ENCODE measurements at places on chromosomes 3 and 15.

DNA sequence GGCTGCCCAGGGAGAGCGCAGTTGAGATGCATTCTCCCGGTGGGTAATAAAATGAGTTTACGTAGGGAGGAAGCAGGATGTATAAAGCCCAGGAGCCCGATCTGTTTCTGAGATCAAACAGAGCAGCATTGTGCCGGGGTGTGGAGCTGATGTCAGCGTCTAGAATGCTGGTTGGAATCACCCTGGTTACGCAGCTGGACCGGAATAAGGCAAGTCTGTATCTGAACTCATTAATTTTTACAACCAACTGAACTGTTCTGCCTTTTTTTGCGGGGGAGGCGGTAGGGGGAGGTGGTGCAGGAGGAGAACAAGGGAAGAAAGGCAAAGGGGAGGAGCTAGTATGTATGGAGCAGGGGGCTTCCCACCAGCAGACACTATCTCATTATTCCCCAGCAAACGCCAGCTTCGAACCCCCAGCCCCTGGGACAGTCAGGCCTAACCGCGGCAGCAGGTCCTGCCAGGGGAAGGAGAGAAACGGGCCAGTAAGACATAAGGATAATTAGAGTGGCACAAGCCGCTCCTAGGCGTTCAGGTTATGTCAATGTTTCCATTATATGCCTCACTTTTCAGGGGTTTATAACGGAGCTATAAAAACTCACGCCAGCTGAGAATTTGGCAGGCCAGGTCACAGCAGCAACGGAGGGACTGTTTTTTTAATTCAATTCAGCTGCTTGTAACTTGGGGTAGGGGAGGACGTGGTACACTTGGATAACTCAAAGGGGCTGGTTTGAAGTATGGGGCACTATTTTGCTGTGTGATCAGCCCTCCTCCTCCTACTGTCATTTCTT lies 175.3 kb upstream of the HES1 start:
- no peak for DNase-seq

DNA sequence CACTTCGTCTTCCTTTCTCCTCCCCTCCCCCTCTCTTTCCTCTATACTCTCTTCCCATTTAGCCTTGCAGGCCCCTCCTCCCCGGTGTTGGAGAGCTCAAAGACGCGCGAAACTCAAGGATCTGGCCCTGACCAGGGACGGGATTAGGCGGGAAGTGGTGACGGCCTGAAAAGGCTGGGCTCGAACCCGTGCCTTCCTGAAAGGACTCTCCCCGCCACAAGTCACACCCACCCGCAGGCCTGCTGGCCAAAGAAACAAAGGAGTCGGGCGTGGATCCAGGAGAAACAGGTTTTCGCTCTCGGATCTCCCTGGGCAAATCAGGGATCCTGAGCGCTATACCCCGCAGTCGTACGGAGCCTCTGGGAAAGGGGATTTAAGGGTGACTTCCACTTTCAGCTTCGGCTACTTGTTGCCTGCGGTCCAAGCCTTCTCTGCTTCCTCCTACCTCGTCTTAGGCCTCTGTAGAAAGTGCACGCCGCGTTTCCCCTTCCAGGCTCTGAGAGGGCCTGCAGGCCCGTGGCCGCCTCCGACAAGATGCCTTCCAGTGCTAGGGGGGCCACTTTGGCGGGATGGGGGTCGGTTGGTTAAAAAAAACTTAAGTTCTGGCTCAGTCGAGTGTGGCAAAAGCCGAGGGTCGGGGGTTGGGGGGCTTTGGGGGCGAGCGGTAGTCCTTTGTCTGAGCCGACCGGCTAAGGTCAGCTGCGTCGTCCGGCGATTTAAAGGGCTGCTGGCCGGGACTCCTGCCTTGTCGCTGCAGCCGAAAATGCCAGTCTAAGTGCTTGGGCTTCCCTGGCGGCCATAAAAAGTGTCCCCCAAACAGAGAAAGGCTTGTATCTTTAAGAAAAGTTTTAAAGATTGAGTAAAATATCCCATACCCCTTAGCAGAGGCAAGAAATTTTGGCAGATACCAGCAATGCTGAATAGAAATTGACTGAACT lies 8.2 kb downstream of the ZIC4 start:
- DNase-seq: no peak

DNA sequence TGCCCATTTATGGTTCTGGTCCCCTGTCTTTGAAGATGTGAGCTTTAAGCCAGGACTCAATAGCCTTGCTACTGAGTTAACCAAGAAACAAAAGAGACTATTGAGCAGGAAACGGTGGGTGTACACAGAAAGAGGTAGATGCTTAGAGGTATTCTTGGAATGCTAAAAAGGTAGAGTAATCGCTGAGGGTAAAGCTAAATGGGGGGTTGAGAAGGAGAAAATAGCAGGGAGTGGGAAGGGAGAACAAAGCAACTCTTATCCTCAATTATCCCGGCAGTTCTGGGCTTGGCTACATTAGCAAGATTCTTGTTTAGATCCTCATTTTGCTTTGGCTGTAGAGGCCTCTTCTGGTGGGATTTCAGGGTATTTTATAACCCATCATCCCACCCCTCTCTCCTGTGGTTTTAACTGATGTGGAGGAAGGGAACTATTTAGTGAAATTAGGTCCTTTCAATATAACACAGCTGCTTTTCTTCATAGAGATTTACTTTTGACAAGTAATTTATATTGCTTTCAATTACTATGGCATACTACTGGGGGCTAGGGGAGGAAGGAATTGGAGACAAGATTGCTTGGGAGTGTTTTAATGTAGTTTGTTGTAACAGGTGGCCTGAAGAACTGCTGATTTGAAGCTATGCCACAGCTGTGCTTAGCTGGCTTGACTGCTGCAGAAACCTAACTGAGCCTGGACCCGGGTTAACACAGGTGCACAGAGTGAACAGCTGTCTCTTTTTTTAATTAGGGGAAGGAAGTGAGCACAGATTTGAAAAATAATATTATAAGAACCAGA lies 234.3 kb upstream of the CCDC54 start:
- no peak for DNase-seq

DNA sequence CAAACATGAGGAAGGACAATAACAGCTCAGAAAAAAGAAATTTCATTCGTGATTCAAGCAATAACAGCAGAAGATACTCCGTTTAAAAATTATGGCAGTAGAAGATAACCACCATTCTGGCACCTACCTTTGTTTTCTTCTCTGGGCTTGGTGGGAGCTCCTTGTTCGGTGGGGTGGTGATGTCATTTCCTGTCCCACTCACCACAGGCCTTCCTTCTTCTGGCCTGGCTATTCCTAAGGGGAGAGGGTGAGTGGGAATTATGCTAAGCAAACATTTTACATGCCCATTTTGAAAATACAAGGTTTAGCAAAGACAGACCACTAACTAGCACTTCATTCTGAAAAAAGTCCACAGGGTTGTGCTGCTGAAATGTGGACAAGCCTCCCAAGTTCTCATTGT lies 74.4 kb downstream of the DHX30 start:
- DNase-seq: no peak

DNA sequence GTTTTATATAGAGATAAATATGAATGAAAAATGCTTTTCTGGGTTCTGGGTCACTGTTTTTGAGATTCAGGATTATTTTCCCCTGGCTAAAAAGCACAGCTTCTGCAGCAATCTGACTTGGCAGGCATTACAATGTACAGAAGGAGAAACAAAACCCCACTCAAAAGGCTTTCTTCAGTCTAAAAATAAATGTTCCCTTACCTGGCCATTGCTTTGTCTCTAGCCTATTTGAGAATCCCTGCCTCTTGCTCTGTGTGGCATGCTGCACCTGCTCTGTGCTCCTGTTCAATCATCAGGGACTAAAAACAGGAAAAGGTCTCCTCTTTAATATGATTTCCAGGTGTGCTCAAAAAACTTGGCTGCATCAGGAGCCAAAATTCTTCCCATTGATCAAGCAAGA lies 187.4 kb upstream of the STAC start:
- no peak for DNase-seq

- no peak for DNase-seq
Observed at GRCh38 chr3:23019596-23020300, 183.4 kb upstream of the UBE2E2 start.

DNA sequence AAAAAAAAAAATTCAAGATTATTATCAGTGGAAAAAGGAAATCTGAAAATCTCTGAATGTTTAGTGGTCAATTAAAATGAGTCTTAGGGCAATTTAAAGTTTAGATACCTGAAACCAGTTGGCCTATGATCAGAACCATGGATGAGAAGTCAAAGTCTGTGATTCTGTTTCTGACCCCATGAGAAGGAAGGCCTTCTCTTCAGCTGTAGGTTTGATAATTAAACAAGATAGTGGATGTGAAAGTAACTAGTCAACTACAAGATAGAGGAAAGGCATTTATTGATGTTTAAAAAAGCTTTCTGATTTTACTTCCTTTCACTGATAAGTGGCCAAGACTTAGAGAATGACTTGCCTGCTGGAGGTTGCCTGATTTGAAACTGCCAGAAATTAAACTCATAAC lies 8.7 kb downstream of the PLS1 start:
- DNase-seq: no peak

DNA sequence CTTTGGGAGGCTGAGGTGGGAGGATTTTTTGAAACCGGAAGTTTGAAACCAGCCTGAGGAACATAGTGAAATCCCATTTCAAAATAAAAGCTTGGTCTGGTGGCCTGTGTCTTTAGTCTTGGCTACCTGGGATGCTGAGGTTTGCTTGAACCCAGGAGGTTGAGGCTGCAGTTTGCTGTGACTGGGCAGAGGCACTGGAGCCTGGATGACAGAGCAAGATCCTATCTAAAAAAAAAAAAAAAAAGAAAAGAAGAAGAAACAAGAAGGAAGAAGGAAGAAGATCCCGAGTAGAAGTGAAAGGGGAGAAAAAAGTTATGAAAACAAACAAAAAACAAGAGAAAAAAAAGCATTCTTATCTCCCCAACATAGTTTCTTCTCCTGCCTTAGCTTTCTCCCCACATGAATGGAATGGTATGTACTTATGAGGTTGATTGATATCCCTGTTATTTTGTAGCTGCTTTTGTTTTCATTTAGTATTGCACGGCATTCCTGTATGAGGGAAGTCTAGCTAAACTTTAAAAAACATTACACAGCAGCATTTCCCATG lies 42.4 kb downstream of the TMEM40 start:
- no peak for DNase-seq

GRCh38 chr15:60633426-60633968 lies 154.6 kb upstream of the ICE2 start:
- no peak for DNase-seq
